ENCODE measurements at places on chromosomes 11 and 22. TPM values are rescaled to one million over a fixed set of nuclear protein-coding genes. Genes with fewer than 3 reads are reported as not detected.

- DNase-seq, result no peak
Observed at GRCh38 chr11:93025558-93026255, 56.3 kb downstream of the MTNR1B start.

GRCh38 chr11:29963796-29964195 lies 53.0 kb downstream of the KCNA4 start:
- DNase-seq, result no peak

- no peak for DNase-seq
Observed at GRCh38 chr11:34300926-34301295, 56.9 kb downstream of the ABTB2 start.

DNA sequence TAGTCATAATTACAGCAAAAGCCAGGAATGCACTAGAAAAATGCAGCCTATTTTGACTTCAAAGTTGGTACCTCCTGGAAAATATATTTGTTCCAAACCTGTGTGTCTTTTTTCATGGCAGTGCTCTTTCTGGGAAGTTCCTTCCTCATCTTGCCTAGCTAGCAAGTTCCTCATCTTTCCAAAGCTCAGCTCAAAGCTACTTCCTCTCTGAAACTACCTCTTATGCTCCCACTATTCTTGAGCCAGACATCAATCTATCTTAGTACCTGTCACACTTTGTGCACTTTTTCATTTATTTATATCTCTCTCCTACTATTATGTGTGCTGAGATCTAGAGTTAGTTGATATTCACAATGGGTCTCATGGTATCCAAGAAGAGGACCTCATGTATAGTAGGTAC lies 191.6 kb upstream of the CCDC90B start:
- no peak for DNase-seq

DNA sequence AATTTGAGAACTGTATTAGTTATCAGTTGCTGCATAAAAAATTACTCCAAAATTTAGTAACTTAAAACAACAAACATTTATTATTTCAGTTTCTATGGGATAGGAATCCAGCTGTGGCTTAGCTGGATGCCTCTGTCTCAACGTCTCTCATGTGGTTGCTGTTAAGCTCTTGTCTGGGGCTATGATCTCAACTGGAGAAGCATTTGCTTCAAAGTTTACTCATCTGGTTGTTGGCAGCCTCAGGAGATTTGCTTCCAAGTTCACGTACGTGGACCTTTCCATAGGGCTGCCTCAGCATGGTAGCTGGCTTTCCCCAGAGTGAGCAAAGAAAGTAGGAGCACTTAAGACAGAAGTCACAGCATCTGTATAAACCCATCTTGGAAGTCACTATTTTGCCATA lies 144.9 kb upstream of the SESN3 start:
- DNase-seq, result no peak

- peak; percentile 73 for DNase-seq
Observed at GRCh38 chr22:28116219-28116673, 197.2 kb upstream of the PITPNB start.

DNA sequence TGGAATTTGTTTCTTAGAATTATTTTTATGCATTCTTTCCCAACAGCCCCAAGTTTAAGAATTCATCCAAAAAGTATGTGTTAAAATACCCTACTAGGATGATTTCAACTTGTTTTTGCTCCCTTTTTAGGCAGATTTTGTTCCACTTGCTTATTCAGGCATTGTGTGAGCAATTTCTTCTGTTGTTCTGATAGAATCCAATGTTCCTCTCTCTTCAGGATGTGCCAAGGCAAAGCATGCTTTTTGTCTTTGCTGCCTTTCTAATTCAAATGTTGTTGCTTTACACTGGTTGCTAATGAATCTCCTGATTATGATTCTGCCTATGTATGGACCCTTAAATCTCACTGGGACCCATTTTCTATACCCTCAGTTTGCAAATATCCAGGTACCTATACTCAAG lies 131.2 kb upstream of the ARHGAP42 start:
- no peak for DNase-seq

GRCh38 chr11:28860893-28861292 lies 752.7 kb downstream of the METTL15 start:
- no peak for DNase-seq

DNA sequence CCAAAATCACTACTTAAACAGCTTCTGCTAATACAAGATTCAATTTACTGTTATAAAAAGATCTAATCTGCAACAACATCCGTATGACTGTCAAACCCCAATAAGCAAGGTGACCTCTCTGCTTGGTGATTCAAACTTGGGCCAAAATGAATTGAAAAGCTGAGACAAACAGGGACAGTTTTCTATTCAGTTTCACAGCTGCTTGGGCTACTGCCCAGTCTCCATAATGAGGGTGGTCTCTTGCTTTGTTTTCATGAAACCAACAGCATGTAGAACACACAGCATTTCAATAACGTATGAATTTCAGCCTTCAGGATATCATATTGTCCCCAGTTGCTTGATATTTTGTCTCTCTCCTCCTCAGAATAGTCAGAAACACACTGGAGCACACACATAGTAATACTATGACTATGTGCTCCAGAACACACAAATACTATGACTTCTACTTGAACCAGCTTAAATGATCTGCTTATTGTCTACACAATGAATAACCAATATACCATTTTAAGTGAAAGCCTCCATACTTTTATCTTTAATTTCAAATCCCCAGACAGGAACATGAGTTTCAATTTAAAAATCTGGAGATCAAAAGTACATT lies 285.0 kb downstream of the TTC28 start:
- DNase-seq, result no peak

- no peak for DNase-seq
Observed at GRCh38 chr11:106167085-106167484, 89.6 kb downstream of the AASDHPPT start.

DNA sequence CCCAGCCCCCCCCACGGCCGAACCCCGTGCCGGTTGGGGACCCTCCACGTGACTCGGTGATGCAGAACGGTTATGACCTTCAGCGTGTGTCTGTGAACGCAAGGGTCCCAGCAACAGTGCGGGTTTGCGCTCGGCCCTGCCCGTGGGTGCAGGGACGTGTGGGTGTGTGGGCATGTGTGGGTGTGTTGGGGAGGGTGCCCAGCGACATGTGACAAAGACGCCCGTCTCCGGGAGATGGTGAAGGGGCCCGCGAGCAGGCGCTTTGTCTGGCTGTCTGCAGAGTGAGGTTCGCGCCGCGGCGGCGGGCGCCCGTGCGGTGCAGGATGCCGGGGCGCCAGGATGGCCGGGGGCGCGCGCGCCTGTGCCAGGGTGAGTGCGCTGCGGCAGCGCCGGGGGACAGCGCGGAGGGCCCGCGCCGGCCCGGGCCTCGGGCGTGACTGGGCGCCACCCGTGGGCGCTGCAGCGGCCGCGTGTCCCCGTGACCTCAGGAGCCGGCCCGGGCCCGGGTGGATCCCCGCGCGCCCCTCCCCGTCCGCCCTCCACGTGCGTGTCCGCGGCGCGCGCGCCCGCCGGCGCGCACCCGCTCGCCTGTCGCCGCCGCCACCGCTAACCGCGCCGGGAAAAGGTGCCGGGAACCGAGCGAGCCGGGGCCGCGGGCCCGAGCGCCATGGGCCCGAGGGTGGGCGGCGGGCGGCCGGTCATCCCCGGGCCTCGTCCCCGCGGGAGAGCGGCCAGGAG lies at the start of gene LRFN4:
TSS of gene LRFN4 (plus strand) at position 569 of the 738 bp plus-strand sequence. CDS start 681 bp downstream, outside the sequence.
- DNase-seq, result peak; percentile 84

DNA sequence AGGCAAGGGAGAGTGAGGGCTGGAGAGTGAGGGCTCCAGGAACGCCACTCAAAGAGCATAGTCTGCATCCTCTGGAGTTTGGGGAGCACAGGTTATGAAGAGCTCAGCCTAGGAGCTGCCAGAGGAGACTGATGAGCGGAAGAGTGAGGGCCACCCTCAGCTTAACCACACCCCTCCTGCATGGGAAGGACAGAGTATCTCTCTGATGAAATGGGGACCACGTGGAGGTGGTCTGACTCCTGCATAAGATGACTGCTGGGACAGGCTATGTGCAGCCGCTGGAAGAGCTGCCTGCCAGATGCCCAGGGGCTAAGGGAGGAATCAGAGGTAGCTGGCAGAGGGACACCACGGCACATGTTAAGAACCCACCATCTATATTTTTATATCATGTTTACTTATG lies 162.9 kb upstream of the POU2AF2 start:
- no peak for DNase-seq

- DNase-seq, result no peak
Observed at GRCh38 chr11:133072378-133072777, 459.9 kb downstream of the OPCML start.

GRCh38 chr11:84969103-84969502 lies 658.0 kb downstream of the DLG2 start:
- DNase-seq, result peak; percentile 50

GRCh38 chr11:65316227-65317024 lies 1.8 kb downstream of the CDC42EP2 start:
- peak; percentile 79 for DNase-seq

The LRRN4CL gene
- total RNA-seq, result 3.3 TPM

The FAM181B gene
- 5.7 TPM for total RNA-seq

The MOV10L1 gene
- total RNA-seq, result 0.53 TPM

The ADM2 gene
- total RNA-seq, result not detected

The THAP12 gene
- total RNA-seq, result 19.4 TPM

The FIBIN gene
- 9.9 TPM for total RNA-seq

All from right cardiac atrium (tissue), 5 donors.